Activated T-cell treated with anti-CD3 and anti-CD28 coated beads, Interleukin-2, amount 50 U/mL, for 1 hour (primary cell): ENCODE measurements at places on chromosomes 3 and 15.

- DNase-seq = no peak
These were observed 235.1 kb downstream of the CD47 start for GRCh38 chr3:107855710-107856109.

DNA sequence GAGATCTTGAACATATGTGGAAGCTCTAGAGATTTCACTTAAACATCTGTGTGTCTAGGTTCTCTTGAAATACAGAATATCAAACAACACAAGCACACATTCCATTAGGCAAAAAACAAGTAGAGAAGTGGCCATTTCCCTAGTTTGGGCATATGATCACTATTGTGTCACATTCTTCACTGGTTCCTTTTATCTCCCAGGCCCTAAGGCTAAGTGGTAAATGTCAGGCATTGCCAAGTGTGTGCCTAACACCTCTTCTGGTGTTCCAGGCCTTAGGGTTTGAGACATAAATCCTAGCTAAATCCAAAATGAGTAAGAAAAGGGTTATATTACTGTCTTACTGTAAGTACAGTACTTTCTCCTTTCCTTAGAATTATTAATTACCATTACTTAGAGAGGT lies 880.1 kb downstream of the PDCD6IP start:
- DNase-seq = no peak

- no peak for DNase-seq
These were observed 12.4 kb upstream of the EID1 start for GRCh38 chr15:48865370-48866079.

GRCh38 chr3:139745831-139746230 lies 68.1 kb upstream of the NMNAT3 start:
- DNase-seq = no peak

DNA sequence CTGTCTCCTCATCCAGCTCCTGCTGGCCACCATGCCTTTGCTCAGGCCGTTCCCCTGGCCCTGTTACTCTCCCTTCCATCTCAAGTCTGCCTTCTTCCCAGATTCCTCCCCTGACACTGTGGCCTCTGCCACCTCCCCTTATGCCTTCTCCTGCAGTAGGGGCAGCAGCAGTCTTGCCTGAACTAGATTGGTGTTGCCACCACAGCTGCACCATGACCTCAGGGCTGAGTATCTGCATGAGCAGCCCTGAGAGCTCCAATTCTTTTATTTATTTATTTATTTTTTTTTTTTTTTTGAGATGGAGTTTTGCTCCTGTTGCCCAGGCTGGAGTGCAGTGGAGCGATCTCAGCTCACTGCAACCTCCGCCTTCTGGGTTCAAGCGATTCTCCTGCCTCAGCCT lies 13.8 kb upstream of the CAMP start:
- DNase-seq = no peak

GRCh38 chr15:67776600-67776999 lies 48.7 kb upstream of the SKOR1 start:
- no peak for DNase-seq

DNA sequence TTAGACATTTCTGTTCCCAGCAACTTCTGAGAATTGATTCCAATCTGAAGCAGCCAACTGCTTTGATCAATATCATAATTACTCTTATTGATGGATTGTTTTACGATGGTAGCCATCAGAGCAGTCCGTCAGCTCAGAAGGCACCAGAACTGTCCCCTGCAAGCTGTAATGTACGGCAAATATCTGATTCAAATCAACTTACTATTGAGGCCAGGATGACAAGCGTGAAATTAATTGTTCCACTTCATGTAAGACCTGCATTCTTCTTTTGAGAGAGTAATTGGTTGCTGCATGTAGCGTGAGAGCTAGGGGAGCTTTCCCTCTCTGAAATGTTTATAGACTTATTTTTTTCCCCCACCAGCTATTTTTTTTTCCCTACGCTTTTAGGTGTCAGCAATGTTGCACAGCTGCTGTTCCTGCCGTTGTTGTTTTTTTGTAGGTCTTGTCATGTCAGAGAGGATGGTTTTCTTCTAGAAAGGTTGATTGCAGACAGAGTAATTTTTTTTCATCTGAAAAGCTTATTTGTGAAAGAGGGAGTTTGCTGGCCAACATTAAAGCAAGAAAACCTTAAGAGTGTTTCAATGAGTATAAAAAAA lies 134.9 kb downstream of the CACNA2D3 start:
- no peak for DNase-seq

DNA sequence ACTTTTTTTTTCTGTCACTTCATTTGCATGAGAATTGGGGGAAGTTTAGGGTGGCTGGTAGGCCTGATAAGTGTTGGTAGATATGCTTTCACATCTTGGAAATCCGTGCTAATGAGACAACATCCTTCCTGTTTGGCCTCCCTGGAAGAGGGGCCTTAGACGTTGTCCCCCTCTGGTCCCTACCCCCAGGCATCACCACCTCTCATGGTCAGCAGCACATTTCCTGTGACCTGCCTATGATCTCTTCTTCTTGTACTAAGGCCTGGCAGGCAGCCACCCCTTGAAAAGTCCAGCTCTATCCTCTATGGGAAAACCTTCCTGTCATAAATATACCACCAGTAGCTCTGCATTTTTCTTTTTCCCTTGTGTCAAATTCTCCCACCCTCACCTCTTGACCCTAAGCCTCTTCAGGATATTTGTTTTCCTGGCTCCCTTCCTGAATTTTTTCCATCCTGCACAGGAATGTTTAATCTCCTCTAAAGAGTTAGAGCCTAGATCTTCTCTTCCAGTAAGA lies 107.8 kb downstream of the SNRK start:
- no peak for DNase-seq

DNA sequence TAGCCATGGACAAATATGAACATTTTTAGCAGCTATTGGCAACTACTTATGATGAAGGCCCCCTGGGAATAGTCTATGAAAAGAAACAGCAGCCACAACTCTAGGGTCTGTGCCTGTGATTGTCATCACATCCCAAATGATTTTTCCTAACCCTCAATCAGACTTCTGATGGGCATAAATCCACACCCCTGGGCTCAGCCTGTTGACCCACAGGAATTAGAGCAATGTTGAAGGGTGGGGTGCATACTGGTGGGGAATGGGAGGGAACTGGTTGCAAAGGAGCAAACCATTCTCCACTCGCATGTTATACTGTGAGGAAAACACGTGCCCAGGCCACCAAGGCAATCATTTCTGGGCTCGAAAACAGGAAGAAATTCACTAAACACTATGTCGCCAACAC lies 106.5 kb upstream of the CTNNB1 start:
- DNase-seq = no peak

DNA sequence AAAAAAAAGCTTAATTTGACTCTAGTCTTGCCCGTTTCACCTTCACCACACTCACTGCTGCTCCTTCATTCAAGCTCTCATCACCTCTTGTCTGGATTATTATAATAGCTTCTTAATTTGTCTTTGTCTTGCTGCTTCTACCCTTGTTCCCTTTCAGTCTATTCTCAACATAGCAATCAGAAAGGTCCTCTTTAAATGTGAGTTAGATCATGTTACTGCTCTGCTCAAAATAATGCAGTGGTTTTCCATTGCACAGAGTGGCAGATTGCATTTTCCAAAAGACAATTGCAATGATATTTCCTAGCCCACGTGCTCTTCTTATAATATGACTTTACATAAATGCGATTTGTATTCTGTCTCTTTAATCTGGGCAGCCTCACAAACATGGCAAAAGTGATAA lies 174.6 kb downstream of the ALDH1A2 start:
- no peak for DNase-seq

DNA sequence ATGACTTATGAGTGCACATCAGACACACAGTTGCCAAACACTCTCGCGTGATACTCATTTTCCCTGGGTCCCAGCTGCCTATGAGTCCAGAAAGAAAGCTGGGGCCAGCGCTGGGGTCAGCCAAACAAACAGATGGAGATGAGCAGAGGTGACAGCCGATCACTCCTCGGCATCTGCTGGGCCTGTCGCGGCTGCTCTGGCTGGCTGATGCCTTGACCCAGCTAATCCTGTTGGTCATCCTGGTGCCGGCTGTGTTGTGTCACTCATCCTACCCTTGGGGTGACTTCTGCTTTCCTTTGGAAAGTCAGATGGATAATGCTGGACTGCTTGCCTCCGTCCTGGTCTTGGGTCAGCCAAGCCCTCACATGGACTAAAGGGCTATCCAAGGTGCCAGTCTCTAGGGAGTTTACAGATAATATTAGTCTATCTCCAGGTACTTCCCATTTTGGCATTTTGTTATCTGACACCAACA lies 105.3 kb upstream of the PDZRN3 start:
- no peak for DNase-seq

GRCh38 chr15:71186267-71186666 lies 71.0 kb downstream of the THSD4 start:
- DNase-seq = no peak

GRCh38 chr15:63156086-63156710 lies 1.1 kb downstream of the RPS27L start:
- DNase-seq = no peak
